Activated CD4-positive, alpha-beta memory T cell treated with anti-CD3 and anti-CD28 coated beads for 36 hours (primary cell): ENCODE measurements at places on chromosomes 2 and 18.

DNA sequence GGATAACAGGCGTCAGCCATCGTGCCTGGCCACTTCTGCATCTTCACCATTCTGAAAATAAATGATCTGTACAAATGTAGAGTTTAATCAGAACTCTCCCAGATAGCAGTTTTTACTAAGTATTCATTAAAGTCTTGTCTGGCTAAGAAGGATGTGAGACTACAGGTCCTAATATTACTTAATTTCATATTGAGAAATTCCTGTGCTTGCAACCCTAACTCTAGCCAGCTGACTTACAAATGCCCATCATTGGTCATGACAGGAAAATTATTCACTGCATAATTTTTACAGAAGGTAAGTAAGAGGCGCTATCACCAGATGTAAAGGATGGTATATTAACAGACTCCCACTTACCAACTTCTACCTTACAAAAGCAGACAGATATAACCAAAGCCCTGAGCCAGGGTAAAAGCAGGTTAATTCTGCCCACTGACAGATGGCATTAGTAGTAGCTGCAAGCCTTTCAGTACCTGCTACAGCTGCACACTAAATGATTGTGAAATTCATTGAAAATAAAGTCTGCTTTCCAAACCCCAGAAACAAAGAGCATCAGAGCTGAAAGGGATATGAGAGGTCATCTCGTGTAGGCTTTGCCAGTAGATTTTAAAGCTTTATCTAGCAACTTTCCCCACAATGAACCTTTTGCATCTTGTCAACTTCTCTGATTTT lies 271.3 kb upstream of the STON1 start:
- DNase-seq = no peak

DNA sequence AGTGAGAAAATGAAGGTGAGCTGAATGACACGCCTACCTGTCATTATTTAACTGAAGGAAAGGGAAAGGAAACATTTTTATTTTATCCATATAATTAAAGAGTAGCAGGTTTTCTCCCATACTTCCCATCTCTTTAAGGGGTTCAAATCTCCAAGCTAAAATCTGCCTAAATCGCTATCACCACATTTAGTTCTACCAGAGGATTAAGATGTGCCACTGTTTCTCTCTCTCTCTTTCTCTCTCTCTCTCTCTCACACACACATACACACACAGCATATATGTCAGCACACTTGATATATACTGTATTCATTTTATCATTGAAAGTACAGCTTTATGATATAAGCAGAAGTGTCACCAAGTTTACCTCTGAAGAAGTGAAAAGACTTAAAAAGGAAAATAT lies 3.1 kb downstream of the WIPF1 start:
- DNase-seq = no peak

DNA sequence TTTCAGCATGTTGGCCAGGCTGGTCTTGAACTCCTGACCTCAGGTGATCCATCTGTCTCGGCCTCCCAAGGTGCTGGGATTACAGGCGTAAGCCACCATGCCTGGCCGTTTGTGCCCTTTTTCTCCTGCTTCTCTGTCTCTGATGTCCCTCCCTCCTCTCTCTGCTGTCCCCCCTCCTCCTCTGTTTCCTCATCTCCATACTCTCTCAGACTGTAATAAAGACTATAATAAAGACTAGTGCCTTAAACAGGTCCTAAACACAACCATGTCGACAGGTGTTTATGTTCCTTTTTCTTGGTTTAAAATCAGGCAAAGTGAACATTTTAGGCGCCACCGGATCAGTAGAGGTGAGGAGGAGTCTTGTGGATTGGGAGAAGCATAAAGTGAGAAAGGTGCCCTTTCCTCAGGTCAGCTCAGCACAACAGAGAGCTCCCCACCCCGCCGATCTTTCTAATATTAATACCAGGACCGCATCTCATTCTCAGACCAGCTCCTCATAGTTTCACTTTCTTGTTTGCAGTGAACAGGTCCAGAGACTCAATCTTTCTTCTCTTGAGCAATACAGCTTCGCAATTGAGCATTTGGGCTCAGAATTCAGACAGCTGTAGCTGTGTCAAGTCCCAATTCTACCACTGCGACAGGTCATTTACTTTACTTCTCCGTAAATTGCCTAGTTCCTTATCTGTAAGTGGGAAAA lies 23.7 kb downstream of the TIMM21 start:
- no peak for DNase-seq

GRCh38 chr2:230919240-230919639 lies 5.8 kb downstream of the GPR55 start:
- DNase-seq = no peak

GRCh38 chr18:44823286-44823685 lies 142.6 kb downstream of the SETBP1 start:
- no peak for DNase-seq

DNA sequence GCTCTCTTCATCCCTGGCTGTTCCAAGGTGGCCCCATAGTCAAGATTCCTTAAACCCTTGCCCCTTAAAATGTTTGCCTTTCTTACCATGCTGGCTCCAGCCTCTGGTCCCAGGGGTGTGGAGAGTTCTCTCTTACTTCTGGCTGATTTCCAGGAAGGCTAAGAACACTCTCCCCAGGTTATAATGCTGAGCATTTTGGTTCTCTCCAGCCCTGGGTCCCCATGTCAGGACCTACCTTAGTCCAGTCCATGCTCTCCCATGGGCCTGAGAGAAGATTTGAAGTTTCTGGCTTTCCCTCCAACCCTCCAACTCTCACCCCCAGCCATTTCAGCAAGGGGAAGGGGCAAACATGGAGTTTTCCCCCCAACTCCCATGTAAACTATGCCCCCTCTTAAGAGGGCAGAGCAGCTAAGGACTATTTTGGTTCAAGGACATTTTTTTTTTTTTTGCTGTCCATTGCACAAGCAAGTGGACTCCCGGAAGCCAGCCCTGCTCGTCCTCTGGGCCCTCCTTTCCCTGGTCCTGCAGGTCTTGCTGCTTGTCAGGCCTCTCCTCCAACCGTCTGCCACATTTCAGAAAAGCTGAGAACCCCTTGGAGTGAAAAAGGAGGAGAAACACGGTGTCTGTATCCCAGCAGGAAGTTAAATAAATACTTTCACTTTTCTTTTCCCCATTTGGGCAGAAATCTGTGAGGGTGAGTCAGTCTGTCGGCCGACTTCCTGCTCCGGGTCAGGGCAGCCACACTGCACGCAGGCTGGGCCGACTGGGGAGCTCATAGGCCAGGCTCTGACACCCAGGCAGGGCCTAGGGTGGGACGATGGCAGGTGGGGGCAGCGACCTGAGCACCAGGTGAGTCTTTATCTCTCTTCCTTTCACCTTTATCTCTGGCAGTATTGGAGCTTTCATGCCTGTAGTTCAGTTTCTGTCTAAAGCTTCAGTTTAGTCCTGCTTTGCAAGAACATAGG lies at the start of gene SP140L:
Gene SP140L (plus strand): TSS at position 741 of the 965 bp plus-strand sequence. CDS start 77 bp downstream, at position 818.
- DNase-seq = peak; percentile 87

DNA sequence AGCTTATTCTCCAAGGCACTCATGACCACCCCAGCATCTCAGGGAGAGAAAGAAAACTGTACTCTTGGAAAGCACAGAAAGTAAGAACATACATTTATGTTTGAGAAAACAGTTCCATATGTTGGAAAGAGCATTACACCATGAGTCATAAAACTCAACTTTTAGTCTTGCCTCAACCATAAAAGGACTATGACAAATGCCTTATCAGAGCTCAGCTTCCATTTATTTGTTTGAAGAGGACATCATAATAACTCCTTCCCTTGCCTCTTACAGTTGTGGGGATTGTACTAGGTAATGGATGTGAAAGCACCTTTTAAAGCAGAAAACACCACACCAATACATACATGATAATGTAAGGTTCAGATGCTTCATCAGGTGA lies 370.8 kb downstream of the LNPK start:
- no peak for DNase-seq

- no peak for DNase-seq
Observed at GRCh38 chr2:2672249-2672648, 341.2 kb upstream of the MYT1L start.

DNA sequence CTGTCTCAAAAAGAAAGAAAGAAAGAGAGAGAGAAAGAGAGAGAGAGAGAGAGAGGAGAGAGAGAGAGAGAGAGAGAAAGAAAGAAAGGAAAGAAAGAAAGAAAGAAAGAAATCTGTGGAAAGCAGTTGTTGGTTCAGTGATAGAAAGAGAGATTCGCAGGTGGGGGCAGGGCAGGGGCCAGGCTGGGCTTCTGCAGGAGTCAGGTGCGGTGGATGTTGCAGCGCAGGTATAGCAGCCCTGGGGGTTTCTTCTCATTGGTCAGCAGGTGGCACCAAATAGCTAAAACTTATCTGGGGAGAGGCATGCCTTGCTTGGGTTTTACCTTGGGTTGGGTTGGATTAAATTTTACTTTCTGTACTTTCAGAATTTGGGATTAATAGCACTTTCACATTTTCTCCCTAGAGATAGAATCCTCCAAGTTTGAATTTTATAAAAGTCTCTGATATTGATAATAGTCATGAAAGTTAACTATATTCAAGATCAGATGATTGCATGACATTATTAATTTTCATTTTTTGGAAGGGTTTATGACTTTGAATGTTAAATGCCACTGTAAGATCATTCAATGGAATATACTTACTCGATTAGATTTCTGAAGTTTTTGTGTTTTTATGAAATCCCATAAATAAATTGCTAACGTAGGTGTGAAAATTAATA lies 66.6 kb downstream of the SPTBN1 start:
- DNase-seq = peak; percentile 64

- DNase-seq = peak; percentile 67
Observed at GRCh38 chr2:8608411-8608954, 73.4 kb upstream of the ID2 start.

DNA sequence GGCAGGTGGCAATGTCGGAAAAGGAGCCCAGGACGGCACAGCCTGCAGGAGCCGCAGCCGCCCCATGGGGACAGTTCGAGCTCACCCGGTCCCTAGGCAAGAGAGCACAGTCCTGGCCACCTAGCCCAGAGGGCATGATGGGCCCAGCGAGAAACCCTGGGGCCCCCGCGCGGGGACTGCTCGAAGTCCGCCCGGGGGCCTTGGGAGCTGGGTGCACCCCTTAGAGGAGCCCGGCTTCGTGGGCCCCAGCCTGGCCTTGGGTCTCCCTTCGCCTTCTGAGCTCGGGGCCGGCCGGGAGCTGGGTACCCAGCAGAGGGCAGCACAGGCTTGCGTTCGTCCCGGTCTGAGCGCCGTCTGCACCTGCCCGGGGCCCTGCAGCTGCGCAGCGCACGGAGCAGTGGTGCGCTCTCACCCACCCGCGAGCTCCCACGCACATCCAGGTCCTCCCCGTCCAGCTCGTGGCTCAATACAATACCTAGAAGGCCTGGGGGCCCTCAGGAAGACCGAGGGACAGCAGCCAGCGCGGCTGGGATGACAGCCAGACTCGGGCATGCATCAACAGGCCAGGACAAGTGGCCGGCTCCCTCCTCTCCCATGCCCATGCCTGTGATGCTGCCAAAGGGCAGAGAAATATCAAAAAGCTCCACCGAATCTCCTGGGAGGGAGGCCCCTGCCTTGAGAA lies 96.2 kb upstream of the ZNF532 start:
- peak; percentile 85 for DNase-seq

- DNase-seq = no peak
Observed at GRCh38 chr2:27989149-27989548, 98.6 kb downstream of the BABAM2 start.

- no peak for DNase-seq
Observed at GRCh38 chr2:142870526-142870925, 6.9 kb upstream of the KYNU start.
